GDM1 (cell line): ENCODE measurements at places on chromosomes 2 and 18.

DNA sequence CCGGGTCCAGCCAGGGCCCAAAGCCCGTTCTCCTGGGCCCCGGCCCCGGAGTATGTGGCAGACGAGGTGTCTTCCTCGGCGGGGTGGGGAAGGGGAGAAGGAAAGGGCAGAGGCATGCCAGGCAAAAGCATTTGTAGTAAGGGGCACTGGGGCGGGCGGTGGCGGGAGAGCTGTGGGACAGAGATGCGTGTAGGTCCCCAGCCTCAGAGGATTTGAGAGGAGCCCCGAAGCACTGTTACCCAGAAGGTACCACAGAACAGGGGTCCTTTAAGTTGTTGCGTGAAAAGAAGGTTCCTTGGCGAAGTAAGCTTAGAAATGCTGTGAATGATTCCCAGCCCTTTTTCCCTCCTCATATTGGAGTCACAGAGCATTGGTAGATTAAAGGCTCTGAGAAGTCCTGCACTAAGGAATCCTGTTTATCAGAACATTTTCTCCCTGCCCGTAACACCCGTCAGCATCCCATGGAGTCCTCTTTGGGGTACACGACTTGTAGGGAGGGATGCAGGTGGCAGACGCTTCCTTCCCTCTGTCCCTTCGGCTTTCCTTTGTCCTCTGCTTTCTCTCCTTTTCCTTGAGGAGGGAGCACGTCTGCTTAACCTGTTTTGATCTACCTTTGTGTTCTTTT lies 12.5 kb downstream of the GAREM2 start:
- no peak for DNase-seq

- DNase-seq: peak; percentile 17
Observed at GRCh38 chr2:71223767-71224333, 3.1 kb downstream of the PAIP2B start.

DNA sequence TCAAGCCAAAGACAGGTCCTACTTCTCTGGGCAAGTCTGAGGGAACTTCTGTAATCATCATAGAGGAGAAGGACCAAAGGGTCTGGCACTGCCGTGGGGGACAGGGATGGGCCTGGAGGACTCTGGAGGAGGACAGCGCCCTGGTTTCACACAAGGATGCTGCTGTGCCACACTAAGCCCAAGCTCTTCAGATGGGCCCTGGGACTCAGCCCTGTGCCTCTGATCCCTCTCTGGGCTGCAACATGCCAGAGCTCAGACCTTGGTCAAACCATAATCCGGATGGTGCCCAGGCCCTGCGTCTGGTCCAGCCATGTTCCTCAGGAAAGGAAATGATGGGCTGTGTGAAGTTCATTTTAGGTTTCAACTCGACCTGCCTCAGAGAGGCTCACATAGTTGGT lies 222.0 kb upstream of the COPS8 start:
- DNase-seq: no peak

DNA sequence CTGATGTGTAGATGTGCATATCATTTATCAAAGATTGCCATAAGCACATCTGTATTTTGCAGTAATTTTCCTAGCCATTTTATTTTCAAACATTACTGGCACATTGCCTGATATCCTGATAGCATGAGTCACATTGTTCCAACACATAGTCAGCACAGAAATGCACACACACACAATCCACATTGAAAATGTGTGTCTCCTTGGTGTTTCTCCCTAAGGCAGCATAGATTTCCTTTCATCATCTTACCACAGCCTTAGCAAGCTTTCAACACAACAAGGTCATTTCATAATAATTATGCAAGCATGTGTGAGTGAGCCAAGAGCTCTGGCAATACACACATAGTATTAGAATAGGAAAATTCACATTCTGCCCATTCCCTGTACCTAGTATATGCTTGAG lies 245.4 kb upstream of the MEIS1 start:
- DNase-seq: no peak

DNA sequence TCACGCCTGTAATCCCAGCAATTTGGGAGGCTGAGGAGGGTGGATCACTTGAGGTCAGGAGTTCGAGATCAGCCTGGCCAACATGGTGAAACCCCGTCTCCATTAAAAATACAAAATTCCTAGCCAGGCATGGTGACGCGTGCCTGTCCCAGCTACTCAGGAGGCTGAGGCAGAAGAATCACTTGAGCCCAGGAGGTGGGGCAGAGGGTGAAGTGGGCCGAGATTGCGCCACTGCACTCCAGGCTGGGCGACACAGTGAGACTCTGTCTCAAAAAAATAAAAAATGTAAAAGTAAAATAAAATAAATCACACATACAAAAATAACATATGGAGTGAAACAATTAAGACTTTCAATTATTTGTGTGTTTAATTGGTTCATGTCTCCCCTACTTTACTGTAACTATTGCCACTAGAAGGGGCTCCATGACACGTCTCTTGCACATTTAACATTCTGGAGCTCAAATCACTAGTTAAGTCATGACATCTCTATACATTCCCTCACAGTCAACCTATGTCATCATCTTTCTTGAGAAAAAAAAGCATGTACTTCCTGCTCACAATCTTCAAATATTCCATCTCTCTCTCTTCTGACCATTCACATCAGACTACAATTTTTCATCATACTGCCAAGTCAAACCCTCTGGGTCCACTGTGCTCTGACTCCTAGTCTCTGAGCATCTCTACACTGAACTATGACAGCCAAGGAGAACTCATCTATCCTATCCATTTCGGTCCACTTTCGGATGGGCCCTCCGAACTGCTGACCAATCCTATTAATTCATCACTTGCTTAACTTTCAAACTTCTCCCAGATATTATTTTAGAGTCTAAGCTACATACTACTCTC lies 6.7 kb downstream of the GFPT1 start:
- DNase-seq: no peak

DNA sequence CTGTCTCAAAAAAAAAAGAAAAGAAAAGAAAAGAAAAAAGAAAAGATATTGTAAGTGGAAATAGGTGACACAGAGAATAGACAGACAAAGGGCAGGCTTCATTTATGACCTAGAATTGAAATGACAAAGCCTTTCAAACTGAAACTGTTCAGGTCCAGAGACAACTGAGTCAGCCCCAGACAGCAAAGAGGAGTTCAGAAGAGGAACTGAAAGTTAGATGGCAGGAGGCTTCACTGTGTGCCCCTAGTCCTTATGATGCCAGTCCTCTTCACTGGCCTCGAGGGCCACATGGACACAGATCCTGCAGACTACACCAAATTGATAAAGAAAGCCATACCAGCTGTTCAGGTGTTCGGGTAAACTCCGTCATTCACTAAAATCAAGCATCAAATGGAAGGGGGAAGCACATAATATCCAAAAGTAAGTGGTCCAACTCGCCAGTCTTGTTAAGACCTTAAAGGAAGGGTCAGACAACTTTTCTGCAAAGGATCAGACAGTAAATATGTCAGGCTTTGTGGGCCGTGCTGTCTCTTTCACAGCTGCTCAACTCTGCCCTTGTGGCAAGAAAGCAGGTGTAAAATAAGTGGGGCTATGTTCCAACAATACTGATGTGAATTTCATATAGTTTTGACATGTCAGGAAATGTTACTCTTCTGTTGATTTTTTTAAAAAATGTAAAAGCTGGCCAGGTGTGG lies 231.9 kb upstream of the MGAT5 start:
- DNase-seq: no peak

- DNase-seq: no peak
Observed at GRCh38 chr2:54955358-54956110, 94.7 kb downstream of the RTN4 start.

- DNase-seq: peak; percentile 76
Observed at GRCh38 chr2:108444941-108445840, 3.8 kb upstream of the GCC2 start.

- no peak for DNase-seq
Observed at GRCh38 chr2:149075853-149076252, 37.4 kb downstream of the LYPD6B start.

DNA sequence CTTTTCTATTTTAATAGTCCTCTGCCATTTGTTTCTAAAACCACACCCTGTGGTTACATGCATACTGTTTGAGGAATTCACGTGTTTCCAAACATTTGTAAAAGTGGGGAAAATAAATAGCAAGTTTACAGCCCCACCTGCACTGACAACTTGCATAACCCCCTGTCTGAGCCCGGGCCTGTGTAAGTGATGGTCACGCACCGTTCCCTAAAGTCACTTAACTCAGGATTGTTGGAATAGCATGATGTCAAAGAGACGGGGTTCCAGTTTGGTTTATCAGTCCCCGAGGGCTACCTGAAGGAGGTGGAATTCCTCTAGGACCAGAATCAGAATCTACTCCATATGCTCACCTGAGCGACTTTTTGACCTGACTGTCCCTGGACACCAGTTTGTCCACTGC lies 30.5 kb downstream of the ACKR3 start:
- DNase-seq: no peak

DNA sequence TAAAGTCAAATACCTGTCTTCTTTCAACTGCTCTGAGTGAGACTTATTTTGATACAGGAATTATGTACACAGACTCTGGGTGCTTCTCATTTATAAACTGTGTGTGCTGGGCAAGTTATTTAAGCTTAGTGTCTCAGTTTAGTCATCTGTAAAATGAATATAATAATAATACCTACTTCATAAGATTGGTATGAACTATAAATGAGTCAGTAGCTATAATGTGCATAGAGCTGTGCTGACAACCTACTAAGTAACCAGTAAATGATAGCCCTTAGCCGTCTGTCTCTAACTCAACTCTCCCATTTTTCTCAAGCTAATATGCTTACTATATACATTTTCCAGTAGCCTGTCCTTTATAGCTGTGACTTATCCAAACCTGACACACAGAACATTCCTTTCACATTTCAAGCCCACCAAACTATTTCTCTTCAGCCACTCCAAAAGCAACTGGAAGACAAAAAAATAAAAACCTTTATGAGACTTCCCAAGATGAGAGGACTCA lies 319.8 kb downstream of the ETAA1 start:
- no peak for DNase-seq

DNA sequence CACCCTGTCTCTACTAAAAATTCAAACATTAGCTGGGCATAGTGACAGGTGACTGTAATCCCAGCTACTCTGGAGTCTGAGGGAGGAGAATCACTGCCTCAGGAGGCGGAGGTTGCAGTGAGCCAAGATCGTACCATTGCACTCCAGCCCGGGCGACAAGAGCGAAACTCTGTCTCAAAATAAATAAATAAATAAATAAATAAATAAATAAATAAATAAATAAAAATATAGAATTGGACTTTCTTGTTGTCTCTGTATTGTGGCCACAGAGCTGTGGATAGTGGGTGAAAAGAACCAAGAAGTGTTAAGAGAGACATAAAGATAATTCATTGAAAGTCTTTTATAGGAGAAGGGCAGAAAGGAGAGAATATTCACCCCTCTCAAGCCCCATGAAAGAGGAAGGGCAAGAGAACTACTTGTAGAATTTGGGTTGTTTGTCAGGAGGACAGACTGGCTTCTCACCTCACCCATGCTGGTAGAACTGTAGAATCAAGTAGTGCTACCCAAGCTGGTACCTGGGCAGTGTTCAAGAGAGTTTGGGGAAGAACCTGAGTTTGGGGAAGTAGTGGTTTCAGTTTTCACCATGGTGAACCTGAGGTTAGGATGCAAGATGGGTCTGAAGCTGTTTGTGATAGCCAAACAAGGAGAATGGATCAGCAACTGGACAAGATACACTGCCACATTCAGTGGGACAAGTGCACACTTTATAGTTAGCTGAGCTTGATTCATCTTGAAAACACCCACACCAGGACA lies 256.5 kb downstream of the CD226 start:
- DNase-seq: no peak

DNA sequence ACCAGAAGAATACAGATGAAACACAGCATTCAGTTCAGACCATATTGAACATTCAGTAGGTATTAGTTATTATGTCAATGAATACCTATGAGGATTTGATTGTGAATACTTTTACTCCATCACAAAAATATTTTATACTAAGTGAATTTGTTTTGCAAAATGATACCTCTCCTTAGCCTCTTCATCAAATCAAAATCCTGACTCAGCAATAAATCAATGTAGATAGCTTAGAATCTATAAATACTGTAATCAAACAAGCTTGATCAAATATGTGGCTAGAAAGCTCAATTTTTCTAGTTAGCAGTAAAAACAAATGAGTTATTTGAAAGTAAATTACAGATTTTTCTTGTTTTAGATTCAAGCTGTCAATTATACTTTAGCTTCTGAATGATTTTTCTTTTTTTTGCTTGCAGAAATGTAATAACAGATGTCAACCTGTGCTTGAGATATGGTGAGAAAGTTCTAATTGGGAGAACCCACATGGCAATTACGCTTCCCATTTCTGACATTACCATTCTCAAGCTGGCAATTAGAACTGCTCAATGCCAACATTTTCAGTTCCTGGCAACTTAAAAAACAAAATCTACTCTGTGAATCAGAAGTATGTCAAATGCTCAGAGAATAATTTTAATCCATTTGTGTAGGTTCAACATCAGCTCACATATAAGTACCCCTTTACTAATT lies 109.6 kb downstream of the PRELID3A start:
- DNase-seq: no peak

DNA sequence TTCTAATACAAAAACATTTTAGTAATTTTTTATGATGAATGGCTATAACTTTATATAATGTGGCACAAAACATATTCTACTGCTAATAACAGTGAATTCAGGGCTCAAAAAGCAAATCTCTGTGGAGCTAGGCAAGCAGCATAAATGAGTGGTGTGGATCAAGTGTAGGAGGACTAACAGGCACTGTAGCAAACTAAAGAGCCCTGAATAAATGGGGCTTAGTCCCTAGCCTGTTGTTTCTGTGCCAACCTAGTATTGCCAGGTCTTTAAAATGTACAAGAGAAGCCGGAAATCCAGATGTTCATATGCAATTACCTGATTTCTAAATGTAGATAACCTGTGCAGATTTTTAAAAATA lies 18.5 kb downstream of the REL start:
- DNase-seq: no peak

DNA sequence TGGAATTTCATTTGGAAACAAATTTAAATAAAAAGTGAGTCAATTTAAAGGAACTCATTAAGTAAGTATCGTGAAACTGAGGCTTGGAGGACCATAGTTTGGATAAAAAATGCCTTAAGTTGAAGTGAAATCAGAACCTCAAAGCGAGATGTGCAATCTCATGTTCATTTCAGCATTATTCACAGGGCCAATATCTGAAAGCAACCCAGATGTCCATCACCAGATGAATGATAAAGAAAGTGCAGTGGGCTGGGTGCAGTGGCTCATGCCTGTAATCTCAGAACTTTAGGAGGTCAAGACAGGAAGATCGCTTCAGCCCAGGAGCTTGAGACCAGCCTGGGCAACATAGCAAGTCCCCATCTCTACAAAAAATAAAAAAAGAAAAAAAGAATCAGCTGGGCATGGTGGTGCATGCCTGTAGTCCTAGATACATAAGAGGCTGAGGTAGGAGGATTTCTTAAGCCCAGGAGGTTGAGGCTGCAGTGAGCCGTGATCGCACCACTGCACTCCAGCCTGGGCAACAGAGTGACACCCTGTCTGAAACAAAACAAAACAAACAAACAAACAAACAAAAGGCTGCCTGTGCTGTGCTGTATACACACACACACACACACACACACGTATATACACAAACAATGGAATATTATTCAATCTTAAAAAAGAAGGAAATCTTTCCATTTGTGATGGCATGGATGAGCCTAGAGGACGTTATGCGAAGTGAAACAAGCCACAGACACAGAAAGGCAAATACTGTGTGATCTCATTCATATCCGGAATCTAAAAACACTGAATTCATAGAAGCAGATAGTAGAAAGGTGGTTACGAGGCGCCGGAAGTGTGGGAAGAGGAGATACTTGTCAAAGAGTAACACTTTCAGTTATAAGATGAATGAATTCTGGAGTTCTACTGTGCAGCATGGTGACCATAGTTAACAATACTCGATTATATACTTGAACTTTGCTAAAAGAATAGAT lies 14.5 kb downstream of the SH3RF3 start:
- no peak for DNase-seq
